ENCODE measurements at places on chromosomes 5 and 9.
A peak's percentile ranks its signal among the peaks of the same experiment; 100 is the strongest.

- DNase-seq, result no peak
Observed at GRCh38 chr9:127522727-127523126, 71.4 kb downstream of the LRSAM1 start.

GRCh38 chr5:31990701-31991110 is 183.4 kb downstream of the GOLPH3 start:
- no peak for DNase-seq

- DNase-seq, result no peak
Observed at GRCh38 chr5:142287096-142287972, 37.5 kb downstream of the SPRY4 start.

DNA sequence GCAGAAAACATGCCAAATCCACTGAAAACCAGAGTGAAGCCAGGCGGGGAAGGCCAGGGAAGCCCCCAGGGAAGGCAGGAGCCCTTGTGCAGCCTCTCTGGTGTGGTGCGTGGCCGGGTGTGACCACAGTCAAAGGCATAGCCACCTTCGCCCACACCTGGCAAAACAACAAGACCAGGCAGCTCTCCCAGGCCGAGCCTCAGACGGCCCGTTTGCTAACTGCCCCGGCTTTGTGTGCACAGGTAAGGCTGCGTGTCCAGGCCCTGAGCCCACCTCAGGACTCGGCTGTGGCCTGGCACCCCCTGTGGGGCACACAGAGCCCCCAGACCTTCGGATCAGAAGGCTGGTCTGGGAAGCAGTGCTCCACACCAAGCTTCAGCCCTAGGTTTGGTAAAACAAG is 6.1 kb downstream of the TMEM250 start:
- no peak for DNase-seq

DNA sequence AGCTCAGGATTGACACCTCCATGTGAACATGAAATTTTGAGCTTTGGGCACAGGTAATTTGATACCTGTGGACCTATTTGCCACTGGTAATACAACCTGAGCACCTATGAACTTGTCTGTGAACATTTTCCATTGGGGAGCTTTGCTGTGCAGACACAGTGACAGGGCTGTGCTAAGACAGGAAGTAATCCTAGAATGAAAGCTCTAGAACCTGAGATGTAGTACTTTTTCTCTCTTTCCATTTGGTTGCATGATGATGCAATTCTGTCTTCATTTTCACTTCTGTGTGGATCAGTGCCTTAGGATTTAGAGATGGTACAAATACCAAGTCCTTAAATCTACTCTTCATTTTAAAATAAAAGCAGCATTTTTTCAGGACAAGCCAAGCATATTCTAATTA is 216.9 kb downstream of the NR3C1 start:
- no peak for DNase-seq

DNA sequence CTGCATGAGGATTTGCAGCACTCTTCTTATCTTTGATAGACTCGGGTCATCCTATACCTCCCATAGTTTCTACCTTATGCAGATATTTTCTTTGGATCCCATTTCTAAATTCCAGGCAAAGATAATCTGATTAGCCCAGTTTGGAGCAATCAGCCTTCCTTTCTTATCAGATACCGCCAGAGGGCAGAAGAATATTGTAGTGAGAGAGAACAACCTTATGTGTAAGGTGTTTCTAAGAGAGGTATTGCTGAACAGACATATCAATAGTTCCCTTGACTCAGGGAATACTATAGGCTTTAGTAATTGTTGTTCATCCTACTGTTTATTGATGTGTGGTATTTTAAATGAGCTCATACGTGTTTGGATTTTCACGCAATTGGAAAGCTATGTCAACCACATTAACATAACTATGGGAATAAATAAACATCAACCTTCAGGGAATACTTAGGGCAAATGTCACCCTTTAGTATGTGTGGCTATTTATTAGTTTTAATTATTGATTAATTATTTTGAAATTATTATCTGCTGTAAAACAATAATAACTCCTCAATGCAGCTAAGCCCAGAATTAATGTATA is 1435.2 kb upstream of the CDH9 start:
- no peak for DNase-seq

DNA sequence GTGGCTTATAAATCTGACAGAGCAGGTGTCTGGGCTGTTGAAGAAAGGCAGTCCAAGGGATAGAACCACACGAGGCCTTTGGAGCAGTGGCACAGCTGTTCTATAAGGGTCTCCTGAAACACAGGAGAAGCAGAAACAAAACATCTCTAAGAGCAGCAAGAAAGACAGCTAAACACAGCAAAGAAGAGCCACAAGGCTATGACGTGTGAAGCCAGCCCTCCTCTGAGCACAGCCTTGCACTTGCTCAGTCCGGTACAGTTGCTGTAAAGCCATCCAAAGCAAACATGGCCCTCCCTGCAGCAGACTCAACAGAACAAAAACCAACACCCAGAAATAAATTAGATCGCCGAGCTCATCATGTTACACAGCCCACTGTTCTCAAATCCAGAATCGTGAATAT is 2.6 kb upstream of the GZMK start:
- DNase-seq, result no peak

- no peak for DNase-seq
Observed at GRCh38 chr9:137707361-137707760, 88.6 kb downstream of the EHMT1 start.

DNA sequence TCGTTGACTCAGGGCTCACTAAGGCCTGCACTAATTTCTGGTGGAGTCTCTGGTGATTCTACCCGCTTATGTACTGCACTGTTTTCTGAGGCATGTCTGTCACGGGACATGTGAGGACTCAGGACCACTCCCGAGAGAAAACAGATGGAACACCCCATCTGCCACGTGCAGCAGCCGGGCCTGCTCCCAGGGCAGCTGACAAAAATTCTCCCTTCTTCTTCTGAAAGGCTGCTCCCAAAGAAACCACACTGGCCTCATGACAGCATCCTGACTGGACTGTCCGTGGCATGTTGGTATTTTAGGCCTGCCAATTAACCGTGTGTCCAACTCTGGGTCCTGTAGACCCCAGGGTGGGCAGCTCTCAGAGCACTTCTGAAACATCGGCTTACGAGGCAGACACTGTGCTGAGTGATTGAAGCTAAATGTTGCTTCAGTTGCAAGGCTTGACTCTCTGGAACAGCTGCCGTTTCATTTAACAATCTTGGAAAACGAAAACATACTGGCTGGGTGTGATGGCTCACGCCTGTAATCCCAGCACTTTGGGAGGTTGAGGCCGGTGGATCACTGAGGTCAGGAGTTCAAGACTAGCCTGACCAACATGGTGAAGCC is 39.0 kb downstream of the FAM240B start:
- DNase-seq, result no peak

DNA sequence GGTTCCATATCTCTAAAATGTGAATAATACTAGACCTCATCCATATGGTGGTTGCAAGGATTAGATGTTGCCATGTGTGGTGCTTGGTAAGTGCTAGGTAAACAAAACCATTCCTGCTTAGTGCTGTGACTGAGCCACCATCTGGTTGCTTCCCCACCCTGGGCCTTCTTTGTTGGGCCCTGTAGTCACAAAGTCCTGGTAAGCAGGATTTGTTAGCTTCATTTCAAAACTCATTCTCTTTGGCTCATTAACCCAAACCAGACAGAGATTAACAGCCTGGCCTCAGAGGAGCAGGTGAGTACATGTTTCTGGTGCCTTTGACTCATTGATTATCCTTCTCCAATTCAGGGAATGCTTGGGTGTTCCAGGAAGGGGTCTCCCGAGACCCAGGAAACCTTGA is 240.2 kb downstream of the ARHGAP26 start:
- DNase-seq, result no peak

DNA sequence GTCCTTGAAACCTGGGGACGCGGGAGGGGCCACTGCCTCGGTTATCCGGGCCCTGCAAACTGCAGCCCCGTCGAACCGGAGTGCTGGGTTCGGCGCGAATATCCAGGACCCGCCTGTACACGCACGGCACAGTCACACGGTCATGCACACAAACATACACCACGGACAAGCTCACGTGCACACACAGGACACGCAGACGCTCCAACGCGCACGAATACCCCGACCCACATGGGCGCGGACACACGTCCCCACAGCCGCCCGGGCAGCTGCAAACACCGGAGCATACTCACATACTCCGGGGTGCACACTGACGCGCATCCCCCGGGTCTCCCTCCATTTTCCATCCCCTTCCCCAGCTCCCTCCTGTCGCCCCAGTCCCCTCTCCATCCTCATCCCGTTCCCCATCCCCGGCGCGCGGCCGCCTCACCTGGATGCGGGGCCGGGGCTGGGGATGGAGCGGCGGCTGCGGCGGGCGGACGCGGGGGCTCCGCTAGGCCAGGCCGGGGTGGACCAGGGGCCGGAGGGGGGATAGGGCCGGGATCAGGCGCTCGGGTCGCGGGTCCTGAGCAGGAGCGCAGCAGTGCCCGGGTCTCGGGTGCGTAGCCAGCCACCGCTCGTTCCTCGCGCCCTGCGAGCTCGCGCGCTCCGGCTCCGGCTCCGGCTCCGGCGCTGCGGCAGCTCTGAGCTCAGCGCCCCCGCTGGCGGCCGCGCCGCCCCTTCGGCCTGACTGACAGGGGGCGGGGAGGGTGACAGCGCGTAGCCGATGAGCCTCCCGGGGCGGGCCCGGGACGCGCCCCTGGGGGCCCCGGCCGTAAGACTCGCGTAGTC is at the start of the genes EIF4E1B and SNCB:
EIF4E1B (plus strand) TSS at position 823 of the 828 bp plus-strand sequence. CDS start 12,113 bp downstream, outside the sequence.
SNCB (minus strand) TSS at position 682 of the 828 bp plus-strand sequence. CDS start 880 bp downstream, outside the sequence.
- DNase-seq, result no peak

GRCh38 chr9:26655166-26655565 is 237.4 kb downstream of the CAAP1 start:
- DNase-seq, result no peak

DNA sequence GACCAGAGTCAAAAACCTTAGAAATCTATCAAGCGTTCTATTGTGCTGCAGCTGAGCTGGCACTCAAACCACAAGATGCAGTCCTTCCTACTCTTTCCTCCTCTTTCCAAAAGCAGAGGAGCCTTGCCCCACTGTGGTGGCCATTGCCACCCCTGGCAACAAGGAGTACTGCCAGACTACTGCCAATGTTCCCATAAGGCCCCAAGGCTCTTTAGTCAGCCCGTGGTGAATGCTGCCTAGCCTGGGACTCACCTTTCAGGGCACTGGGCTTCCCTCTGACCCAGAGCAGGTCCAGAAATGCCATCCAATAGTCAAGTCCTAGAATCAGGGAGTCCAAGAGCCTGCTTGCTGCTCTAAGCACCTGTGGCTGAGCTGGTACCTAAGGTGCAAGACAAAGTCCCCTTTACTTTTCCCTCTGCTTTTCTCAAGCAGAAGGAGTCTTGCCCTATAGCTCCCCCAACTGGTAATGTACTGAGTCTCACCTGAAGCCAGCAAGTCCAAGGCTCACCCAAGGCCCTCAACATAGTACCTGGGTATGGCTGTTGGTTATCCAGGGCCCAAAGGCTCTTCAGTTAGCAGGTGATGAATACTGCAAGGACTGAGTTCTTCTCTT is 219.4 kb downstream of the ATPSCKMT start:
- no peak for DNase-seq

DNA sequence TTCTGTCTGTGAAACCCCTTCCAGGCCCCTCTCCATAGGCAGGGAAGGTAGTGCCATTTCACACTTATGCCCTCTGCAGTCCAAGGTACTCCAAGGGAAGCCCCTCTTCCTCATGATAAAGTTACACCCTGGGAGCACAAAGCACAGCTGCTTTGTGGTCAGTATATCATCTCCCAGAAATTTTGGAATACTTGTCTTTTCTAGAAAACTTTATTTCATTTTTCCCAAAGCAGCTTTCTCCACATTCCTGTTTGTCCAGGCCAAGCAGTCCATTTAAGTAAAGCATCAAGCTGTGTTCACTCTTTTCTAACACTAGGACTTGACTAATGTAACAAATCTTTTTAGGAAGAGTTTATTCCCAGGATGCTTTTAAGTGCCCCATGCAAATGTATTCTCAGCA is 371.8 kb upstream of the RGMB start:
- no peak for DNase-seq

DNA sequence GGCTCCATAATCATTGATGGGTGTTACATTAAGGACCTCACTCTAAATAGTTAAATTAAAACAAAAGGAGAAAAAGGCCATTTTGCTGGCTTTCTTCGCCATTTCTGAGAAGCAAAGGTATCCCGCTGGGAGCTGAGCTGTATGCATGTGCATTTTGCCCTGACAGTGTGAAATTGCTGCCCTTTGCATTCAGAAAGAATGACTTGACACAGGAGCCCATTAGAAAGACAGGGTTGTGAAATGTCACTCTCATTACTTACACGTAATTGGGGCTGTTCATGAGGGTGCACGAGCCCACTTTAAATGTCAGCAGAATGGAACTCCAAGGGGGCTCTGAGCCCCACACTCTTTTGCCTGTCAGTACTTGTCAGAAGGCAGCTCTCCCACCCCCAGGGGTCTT is 85.0 kb downstream of the SEMA4D start:
- no peak for DNase-seq

DNA sequence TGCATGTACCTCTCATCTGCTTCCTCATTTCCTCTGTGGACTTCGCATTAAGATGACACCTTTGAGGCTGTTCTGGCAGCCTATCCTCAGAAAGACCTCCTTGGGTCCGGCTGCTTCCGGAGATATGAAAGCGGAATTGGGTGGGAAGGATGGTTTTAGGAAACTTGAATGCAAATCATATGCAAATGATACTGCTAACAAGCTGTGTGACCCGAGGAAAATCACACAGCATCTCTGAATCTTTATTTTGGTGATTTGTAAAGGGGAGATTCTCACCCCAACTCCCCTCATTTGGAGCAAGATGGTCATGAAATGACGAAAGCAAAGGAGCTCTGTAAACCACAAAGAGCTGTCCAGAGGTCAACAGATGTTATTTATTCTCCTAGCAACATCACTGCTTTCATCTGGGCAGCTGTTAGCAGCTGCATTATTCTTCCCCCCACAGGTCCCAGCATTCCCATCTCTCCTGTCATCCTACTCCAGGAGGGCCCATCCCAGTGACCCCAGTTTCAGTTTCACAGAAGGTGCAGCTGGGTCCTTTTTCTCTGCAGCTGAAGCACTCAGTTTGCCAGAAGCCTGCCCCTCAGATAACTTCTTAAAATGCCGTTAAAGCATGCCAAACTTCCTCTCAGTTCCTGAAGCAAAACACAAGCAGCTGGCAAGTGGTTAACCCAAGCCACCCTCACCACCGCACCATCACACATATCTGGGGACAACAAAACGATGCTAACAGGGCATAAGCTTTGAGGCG is 269.5 kb downstream of the SEC61B start:
- no peak for DNase-seq

- peak; percentile 28 for DNase-seq
Observed at GRCh38 chr5:93611976-93612854, 29.2 kb downstream of the NR2F1 start.

- no peak for DNase-seq
Observed at GRCh38 chr9:124213396-124213795, 44.4 kb upstream of the NEK6 start.

DNA sequence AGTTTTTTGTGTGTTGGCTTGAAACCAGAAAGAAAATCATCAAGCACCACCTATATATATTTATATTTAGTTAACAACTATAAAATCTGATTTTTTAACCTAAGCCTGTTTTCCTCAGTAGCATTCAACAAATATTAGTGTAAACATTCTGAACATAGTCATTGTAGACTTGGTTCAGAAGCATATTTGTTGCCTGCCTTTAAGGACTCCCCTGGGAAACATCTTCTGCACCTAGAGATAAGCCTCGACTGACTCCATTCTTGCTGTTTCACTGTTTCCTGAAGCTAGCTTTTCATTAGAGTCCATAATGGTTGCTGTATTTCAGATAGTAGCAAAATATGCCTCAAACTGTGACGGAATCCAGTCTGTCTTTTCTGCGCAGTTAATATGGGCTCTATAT is 123.5 kb downstream of the TRIO start:
- no peak for DNase-seq
